ENCODE measurements at places on chromosomes 3 and 15.

- H3K27me3 ChIP-seq: no peaks in the 10 kb centered on the region
- no peaks in the 10 kb centered on the region for H3K36me3 ChIP-seq
- no peak overlapping the region for H3K4me3 ChIP-seq
- no peaks in the 10 kb centered on the region for H3K4me1 ChIP-seq
- DNase-seq: no peak
Measured at GRCh38 chr3:16861432-16861831, 23.3 kb upstream of the PLCL2 start.

DNA sequence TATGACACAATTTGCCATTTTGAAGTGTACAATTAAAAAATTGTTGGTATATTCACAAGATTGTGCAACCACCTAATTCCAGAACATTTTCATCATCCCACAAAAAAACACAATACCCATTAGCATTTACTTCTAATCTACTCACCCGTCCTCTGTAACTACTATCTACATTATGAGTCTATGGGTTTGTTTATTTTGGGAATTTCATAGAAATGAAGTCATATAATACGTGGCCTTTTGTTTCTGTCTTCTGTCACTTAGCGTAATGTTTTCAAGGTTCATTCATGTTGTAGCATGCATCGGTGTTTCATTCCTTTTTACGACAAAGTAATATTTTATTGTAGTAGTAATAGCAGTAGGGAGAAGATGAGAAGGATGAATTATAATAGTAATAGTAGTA, 55.2 kb upstream of the CNTN6 start:
- no peaks in the 10 kb centered on the region for H3K36me3 ChIP-seq
- H3K27me3 ChIP-seq: peaks cover 2% of the 10 kb centered on the region
- DNase-seq: no peak
- H3K4me1 ChIP-seq: no peaks in the 10 kb centered on the region

DNA sequence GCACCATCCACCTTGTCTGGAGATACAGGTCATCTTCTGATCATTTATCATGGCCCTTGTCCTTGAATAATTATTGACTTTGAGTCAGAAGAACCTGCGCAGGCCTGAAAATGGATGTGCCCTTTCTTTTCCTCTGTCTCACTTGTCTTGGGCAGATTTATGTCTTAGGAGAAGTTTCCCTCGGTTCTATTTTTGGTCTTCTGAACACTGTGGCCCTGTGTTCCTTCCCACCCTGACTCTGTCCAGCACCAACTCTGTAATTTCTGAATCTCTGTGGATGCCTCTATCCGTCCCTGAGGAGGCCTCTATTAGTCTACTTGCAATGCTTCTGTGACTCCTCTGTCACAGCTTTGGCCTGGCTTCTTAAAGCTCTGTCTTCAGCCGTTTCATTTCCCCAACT, 680.8 kb upstream of the CFAP20DC start:
- no peak for DNase-seq
- H3K4me1 ChIP-seq: peaks cover 10% of the 10 kb centered on the region
- H3K36me3 ChIP-seq: no peaks in the 10 kb centered on the region

GRCh38 chr15:52528564-52529340, at the start of gene MYO5A:
Gene MYO5A, minus strand, starts transcription at chr15:52528880. Its CDS starts 74 bp downstream, at chr15:52528806.
- peaks cover 49% of the 10 kb centered on the region for H3K27me3 ChIP-seq
- peaks cover 22% of the 10 kb centered on the region for H3K4me1 ChIP-seq
- DNase-seq: peak; percentile 68
- H3K27ac ChIP-seq: peak within 1 kb of the TSS; percentile 69

DNA sequence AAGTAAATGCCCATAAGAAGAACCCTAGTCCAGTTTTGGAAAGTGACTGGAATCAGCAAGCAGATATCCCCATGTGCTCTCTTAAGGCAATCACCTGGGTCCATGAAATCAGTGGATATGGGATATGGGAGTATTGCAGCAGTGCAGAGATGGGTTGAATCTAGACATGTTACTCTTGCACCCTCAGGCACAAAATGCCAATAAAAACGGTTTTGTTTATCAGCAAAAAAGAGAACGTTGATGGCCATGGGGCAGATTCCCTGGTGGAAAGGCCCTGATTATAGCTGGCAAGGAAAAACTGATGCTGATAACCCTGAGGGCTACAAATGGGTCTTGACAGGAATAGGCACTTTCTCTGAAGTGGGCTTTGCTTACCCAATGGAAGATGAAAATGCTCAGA, 380.2 kb upstream of the SEMA6D start:
- H3K27ac ChIP-seq: no peak overlapping the region
- no peak overlapping the region for H3K4me3 ChIP-seq
- no peaks in the 10 kb centered on the region for H3K4me1 ChIP-seq
- no peaks in the 10 kb centered on the region for H3K36me3 ChIP-seq

DNA sequence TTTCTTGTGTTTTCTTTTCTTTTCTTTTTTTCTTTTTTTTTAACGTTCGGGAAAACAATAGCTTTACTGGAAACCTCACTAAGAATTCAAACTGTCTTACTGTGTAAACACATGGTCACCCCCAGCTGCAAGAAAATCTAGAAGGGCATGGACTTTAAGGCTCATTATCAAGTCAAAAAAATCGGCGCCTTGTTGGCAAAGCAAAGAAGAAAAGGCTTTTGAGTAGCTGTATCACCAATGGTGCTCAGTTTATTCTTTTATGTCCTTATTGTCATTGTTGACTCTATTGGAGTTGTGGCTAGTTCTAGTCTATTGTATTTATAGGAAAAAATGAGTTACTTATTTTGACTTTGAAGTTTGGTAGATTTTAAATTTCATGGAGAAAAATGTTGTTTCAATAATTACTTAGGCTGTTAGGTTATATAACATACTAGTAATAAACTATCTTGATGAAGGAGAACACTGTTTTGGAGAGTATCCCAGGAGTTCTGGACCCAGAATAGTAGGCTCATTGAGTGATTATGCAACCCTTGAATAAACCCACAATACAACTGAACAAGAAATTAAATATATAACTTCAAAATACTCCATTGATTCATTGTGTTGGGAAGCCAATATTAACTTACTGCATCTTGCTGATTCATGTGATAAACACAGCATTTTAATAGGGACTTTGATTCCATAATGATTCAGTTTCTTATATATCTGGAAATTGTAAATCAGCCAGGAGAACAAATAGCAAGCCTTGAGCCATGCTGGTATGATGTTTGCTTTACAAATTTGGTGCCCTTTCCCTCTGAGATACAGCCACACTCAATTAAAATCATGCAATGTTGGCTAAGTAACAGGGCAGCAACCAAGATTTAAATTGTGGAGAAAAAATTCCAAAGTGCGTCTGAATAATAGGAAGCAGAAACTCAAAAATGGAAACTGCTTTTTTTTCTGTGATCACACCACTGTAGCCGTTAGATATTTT, 27.8 kb upstream of the GOLIM4 start:
- no peak overlapping the region for H3K4me3 ChIP-seq
- H3K4me1 ChIP-seq: peaks cover 6% of the 10 kb centered on the region
- H3K36me3 ChIP-seq: no peaks in the 10 kb centered on the region
- H3K27ac ChIP-seq: no peak overlapping the region
- no peak for DNase-seq

DNA sequence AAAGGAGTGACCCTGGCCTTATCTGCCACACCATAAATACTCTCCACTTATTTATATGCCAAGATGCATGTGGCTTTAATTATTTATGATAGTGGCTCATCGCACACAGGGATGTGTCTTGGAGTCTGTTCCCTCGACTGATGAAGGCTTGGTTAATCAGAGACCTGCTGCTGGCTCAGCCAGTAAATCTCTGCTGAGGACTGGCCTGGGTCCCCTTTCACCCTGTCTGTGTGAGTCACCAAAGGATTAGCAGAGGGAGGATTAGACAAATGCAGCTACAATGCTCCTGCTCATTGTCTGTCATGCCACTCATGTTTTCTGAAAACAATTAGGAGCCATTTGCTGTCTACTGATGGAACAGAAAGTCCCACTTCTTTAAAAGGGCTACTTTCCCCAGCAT, 226.8 kb downstream of the NTRK3 start:
- no peaks in the 10 kb centered on the region for H3K4me1 ChIP-seq
- no peak overlapping the region for H3K4me3 ChIP-seq
- no peak overlapping the region for H3K27ac ChIP-seq
- DNase-seq: no peak
- H3K36me3 ChIP-seq: no peaks in the 10 kb centered on the region
- peaks cover 5% of the 10 kb centered on the region for H3K27me3 ChIP-seq

DNA sequence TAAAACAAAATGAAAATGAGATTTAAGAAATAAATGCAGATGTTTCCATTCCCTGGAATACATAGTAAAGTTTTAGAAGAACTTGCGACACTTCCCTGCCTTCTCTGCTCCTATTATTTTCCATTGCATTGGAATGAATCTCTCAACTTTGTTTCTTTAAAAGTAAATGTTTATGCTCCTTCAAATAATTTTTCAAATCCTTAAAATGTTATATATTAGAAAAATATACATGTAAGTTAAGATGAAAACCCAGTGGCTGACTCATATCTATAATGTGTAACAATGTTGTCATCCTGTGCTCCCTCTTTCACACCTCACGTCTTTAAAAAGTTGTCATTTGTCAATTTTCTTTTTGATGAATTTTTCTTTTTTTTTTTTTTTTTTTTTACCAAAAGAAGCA, 3.6 kb downstream of the RBMS3 start:
- H3K4me3 ChIP-seq: peak overlapping the region; percentile 91
- DNase-seq: no peak
- H3K4me1 ChIP-seq: peaks cover 78% of the 10 kb centered on the region
- no peaks in the 10 kb centered on the region for H3K27me3 ChIP-seq
- H3K36me3 ChIP-seq: no peaks in the 10 kb centered on the region

DNA sequence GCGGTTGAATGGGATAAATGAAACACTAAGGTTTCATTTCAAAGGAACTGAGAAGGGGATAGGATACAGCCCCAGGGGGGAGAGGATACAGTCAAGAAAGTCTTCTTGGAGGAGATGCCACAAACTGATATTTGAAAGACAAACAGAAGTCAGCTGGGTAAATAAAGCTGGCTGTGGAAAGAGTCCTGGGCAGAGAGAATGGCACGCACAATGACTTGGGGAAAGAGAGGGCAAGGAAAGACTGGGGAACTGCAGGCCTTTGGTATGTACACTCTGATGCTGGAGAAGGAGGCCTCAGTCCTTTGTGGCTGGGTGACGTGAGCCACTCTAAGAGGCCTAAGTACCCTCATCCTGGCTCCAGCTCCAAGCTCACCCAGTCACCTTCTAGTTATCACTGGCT, 45.2 kb upstream of the LMCD1 start:
- no peak overlapping the region for H3K4me3 ChIP-seq
- H3K4me1 ChIP-seq: peaks cover 19% of the 10 kb centered on the region
- no peak for DNase-seq
- no peak overlapping the region for H3K27ac ChIP-seq

GRCh38 chr15:23797747-23798446, 110.8 kb upstream of the NDN start:
- H3K4me1 ChIP-seq: peaks cover 50% of the 10 kb centered on the region
- H3K4me3 ChIP-seq: peak overlapping the region; percentile 78
- peaks cover 35% of the 10 kb centered on the region for H3K36me3 ChIP-seq
- peak; percentile 29 for DNase-seq
